ENCODE measurements at places on chromosomes 6 and 20.
A peak's percentile ranks its signal among the peaks of the same experiment; 100 is the strongest.

- H3K4me3 ChIP-seq: no peak overlapping the region
- H3K27ac ChIP-seq: no peak overlapping the region
- H3K4me1 ChIP-seq: no peaks in the 10 kb centered on the region
- H3K36me3 ChIP-seq: no peaks in the 10 kb centered on the region
- no peak for DNase-seq
Observed at GRCh38 chr6:136212608-136213007, 37.5 kb downstream of the MTFR2 start.

DNA sequence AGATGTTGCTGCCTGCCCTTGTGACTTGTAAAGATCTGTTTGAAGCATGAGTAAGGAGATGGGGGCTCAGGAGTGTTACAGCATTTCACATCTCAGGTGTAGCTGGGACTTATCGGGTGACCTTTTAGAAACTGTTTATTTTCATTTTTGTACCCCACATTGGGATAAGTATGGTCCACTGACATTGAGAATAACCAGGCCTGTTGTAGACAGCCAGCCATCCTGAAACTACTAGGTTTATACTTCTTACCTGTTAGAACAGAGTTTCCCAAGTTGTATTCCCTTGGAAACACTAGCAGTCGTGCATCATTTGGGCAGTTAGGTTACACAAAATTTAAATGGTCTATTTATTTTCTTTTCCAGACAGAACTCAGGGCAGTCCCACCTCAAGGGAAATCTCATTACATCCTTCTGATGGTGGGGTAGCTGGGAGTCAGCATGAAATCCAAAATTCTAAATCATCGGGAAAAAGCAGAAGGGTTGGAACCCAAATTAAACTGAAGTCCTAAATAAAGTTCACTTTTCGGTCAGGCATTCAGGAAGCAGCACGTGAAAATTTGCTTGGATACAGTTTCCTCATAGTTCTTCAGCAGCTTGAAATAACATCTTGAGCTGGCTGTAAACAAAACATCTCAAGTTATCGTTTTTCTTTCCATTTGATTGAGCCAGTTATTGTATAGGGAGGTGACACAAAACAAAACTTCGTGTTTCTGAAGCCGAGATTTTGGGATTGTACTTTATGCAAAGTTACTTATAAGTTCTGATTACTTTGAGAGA lies 30.5 kb downstream of the FOXO3 start:
- no peak overlapping the region for H3K4me3 ChIP-seq
- H3K27ac ChIP-seq: no peak overlapping the region
- no peaks in the 10 kb centered on the region for H3K36me3 ChIP-seq
- no peaks in the 10 kb centered on the region for H3K27me3 ChIP-seq
- H3K4me1 ChIP-seq: peaks cover 93% of the 10 kb centered on the region

- no peaks in the 10 kb centered on the region for H3K27me3 ChIP-seq
- no peaks in the 10 kb centered on the region for H3K4me1 ChIP-seq
- no peak overlapping the region for H3K27ac ChIP-seq
- H3K36me3 ChIP-seq: no peaks in the 10 kb centered on the region
- H3K4me3 ChIP-seq: no peak overlapping the region
Observed at GRCh38 chr6:38943964-38944363, 104.6 kb upstream of the GLP1R start.

DNA sequence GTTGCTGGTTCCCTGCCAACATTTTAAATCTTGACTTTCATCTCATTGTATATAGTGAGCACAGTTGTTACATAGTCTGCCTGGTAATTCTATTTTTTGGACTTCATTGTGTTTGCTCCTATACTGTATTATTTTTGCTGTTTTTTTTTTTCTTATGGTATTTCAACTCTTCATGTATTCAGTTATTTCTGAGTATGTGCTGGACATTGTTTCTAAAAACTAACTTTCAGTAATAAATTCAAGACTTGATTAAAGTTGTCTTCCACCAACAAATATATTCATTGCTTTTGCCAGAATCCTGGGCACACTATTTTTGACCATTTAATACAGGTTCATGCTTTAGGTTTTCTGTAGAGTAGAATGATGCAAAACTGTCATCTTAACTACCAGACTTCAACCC lies 698.3 kb downstream of the MAFB start:
- no peak overlapping the region for H3K27ac ChIP-seq
- H3K27me3 ChIP-seq: no peaks in the 10 kb centered on the region
- no peaks in the 10 kb centered on the region for H3K36me3 ChIP-seq
- peaks cover 14% of the 10 kb centered on the region for H3K4me1 ChIP-seq
- no peak for DNase-seq

DNA sequence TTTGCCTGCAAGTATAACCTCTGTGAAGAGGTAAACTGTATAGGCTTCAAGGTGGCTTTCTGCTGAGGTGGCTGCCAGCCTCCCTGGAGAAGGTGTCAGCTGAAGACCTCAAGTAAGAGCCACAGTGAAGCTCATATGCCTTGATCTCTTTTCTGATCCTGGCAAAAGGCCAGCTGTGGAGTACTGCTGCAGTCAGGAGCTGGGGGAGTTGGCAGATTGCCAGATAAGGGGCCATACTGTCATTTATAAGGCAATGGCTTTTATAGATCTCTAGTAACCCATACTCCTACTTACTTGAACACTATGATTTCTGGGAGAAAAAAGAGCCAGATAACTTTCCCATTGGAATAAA lies 8.8 kb upstream of the CEP85L start:
- DNase-seq: no peak
- no peaks in the 10 kb centered on the region for H3K27me3 ChIP-seq
- H3K27ac ChIP-seq: no peak overlapping the region
- peaks cover 28% of the 10 kb centered on the region for H3K4me1 ChIP-seq

- DNase-seq: no peak
- no peaks in the 10 kb centered on the region for H3K27me3 ChIP-seq
- H3K27ac ChIP-seq: no peak overlapping the region
- no peaks in the 10 kb centered on the region for H3K4me1 ChIP-seq
Observed at GRCh38 chr6:88670369-88670768, 293.0 kb downstream of the RNGTT start.

- H3K4me1 ChIP-seq: no peaks in the 10 kb centered on the region
- H3K27ac ChIP-seq: no peak overlapping the region
- no peak for DNase-seq
- no peaks in the 10 kb centered on the region for H3K27me3 ChIP-seq
- H3K36me3 ChIP-seq: no peaks in the 10 kb centered on the region
- H3K4me3 ChIP-seq: no peak overlapping the region
Observed at GRCh38 chr6:142975365-142975764, 30.4 kb upstream of the HIVEP2 start.

DNA sequence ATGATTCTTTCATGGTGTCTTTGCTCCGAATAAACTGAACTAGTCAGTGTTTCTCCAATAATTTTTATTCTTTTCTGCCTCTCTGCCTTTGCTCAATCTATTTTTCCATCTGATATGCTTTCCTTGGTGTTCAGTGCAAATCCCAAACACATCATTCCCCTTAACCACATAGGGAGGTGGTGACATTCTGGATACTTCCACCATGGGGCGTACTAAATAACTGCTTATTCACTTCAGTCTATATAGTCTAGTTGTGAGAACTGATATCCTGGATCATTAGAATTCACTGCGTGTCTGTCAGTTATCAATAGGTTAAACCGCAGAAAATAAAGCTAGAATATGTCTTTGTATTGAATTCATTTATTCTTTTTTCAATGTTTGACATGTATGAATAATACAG lies 83.1 kb downstream of the KCNQ5 start:
- no peak overlapping the region for H3K27ac ChIP-seq
- no peaks in the 10 kb centered on the region for H3K36me3 ChIP-seq
- no peak for DNase-seq
- H3K4me1 ChIP-seq: no peaks in the 10 kb centered on the region

DNA sequence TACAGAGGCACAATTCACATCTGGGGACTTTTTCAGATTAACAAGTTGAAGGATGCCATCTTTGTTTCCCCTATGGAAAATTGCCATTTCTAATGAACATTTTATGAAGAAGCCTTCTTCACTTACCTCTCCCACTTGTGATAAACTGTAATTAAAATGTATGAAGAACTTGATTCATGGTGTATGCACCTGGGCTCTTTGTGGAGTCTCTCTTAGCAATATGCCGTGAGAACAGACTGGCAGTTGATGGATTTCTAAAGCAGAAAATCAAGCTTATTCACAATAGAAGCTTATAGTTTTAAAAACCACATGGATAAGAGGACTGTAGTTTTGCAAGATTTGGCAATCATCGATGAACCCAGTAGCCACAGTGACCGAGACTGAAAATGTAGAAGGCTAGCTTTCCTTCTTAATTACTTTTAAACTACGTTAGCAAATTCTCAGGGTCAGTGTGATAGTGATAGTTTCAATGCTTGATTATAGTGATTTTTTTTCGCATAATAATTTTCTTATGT lies 270.6 kb downstream of the PRL start:
- no peaks in the 10 kb centered on the region for H3K4me1 ChIP-seq
- no peak overlapping the region for H3K27ac ChIP-seq
- DNase-seq: no peak
- H3K36me3 ChIP-seq: no peaks in the 10 kb centered on the region
- no peak overlapping the region for H3K4me3 ChIP-seq
- H3K27me3 ChIP-seq: no peaks in the 10 kb centered on the region

- no peak overlapping the region for H3K4me3 ChIP-seq
- H3K27me3 ChIP-seq: peaks cover 11% of the 10 kb centered on the region
- H3K36me3 ChIP-seq: no peaks in the 10 kb centered on the region
- DNase-seq: no peak
Observed at GRCh38 chr6:167200806-167201205, 43.0 kb upstream of the GPR31 start.

DNA sequence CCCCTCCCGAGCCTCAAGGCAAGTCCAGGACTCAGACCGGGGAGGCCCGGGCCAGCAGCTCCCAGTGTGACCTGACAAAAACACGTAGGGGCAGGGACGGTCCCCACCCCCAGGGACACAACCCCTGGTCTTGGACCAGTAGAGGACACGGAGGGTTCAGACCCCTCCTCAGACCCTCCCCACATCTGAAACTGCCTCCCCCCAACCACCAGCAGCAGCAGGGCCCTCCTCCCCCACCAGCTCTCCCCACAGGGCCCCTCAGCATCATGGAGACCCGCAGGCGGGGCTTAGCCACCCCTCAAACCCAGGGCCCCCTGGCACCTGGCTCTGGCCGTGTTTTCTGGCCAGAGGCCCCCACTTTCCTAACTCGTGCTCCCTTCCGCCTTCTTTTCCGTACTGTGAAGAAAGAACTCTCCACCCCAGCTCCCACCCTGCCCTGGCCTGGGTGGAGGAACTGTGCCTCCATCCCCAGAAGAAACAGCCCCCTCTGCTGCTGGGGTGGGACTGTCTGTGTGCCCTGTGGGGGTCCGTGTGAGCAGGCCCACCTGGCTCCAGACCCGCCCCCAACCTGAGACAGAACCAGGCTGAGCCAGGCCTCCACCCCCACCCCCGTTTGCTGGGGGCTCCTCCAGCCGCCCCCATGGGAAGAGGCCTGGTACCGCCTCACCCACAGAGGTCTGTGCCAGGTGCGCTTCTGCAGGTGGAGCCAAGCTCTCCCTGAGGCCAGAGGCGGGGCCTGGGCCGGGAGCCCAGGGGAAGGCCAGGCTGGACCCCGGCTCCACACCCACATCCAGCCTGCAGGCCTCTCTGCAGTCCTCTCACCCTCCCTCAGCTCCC lies 39.0 kb upstream of the MDFI start:
- H3K4me1 ChIP-seq: no peaks in the 10 kb centered on the region
- no peak overlapping the region for H3K4me3 ChIP-seq
- peak; percentile 61 for DNase-seq
- H3K27me3 ChIP-seq: no peaks in the 10 kb centered on the region
- peaks cover 11% of the 10 kb centered on the region for H3K36me3 ChIP-seq

- DNase-seq: no peak
- H3K27me3 ChIP-seq: no peaks in the 10 kb centered on the region
- H3K4me3 ChIP-seq: no peak overlapping the region
- H3K27ac ChIP-seq: no peak overlapping the region
- H3K36me3 ChIP-seq: no peaks in the 10 kb centered on the region
Observed at GRCh38 chr6:89487864-89488263, 54.9 kb downstream of the ANKRD6 start.

DNA sequence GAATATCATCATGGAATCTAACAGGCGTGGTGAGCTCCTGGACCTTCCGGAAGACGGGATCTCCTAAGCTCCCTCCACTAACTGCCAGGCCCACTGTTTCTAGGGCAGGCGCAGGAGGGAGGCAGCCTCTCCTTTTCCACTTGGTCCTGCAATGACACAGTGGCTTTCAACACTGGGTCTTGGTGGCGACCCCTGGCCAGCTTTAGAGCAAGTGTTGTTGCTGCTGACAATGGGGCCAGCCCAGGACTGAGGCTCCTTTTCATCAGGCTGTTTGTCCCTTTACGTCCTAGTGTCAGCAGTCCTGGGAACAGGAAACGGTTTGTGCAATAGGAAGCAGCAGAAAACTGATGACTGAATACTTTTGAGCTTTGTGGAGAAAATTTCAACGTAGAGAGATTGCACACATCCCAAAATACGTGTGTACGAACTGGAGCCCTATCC lies 9.7 kb upstream of the QKI start:
- H3K4me1 ChIP-seq: peaks cover 27% of the 10 kb centered on the region
- H3K36me3 ChIP-seq: no peaks in the 10 kb centered on the region
- DNase-seq: peak; percentile 81
- H3K4me3 ChIP-seq: no peak overlapping the region
- H3K27me3 ChIP-seq: no peaks in the 10 kb centered on the region

DNA sequence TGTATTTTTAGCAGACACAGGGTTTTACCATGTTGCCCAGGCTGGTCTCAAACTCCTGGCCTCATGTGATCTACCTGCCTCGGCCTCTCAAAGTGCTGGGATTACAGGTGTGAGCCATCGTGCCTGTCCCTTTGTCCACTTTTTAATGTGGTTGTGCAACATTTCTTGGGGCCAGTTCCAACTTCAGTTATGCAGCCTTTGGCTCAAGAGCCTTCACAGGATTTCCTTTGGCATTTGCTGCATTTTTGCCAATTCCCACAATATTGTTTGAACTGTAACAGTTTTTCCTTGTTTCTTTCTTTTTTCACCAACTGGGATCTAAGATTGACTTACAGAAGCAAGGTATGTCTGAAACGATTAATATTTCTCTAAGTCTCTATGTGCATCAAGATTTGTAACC lies 63.6 kb downstream of the EDN1 start:
- H3K36me3 ChIP-seq: no peaks in the 10 kb centered on the region
- H3K4me1 ChIP-seq: peaks cover 19% of the 10 kb centered on the region
- no peaks in the 10 kb centered on the region for H3K27me3 ChIP-seq
- H3K27ac ChIP-seq: no peak overlapping the region

DNA sequence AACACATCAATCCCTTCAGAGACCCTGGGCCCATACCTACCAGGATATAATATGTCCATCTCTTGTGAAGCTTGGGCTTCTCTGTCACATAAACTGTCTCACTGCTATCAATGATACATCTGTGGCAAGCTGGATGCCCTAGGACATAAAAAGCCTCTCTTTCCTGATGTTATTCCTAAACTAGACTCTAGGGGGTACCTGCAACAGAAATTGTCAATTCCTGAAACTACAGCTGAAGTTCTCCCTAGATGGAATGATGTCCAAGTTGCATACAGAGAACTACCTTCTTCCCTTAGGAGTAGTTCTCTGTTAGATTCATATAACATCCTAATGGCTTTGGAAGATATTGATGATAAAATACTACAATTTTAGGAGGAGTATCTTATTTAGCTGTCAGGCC lies 35.8 kb downstream of the TBX18 start:
- no peak overlapping the region for H3K27ac ChIP-seq
- no peak for DNase-seq
- H3K36me3 ChIP-seq: no peaks in the 10 kb centered on the region
- H3K4me3 ChIP-seq: no peak overlapping the region

- H3K4me3 ChIP-seq: no peak overlapping the region
- no peaks in the 10 kb centered on the region for H3K4me1 ChIP-seq
- DNase-seq: no peak
- H3K27me3 ChIP-seq: no peaks in the 10 kb centered on the region
Observed at GRCh38 chr6:161242779-161243693, 30.8 kb downstream of the AGPAT4 start.
